Activated T-cell treated with anti-CD3 and anti-CD28 coated beads, Interleukin-2, amount 50 U/mL, for 72 hours (primary cell): ENCODE measurements at places on chromosomes 11 and 22. TPM values are rescaled to one million over a fixed set of nuclear protein-coding genes. Genes with fewer than 3 reads are reported as not detected.

- no peak for DNase-seq
Observed at GRCh38 chr11:30392221-30392784, 69.4 kb downstream of the ARL14EP start.

GRCh38 chr11:131063638-131064037, 147.4 kb upstream of the SNX19 start:
- DNase-seq: no peak

GRCh38 chr11:6253197-6253596, 6.4 kb upstream of the CCKBR start:
- DNase-seq: no peak

DNA sequence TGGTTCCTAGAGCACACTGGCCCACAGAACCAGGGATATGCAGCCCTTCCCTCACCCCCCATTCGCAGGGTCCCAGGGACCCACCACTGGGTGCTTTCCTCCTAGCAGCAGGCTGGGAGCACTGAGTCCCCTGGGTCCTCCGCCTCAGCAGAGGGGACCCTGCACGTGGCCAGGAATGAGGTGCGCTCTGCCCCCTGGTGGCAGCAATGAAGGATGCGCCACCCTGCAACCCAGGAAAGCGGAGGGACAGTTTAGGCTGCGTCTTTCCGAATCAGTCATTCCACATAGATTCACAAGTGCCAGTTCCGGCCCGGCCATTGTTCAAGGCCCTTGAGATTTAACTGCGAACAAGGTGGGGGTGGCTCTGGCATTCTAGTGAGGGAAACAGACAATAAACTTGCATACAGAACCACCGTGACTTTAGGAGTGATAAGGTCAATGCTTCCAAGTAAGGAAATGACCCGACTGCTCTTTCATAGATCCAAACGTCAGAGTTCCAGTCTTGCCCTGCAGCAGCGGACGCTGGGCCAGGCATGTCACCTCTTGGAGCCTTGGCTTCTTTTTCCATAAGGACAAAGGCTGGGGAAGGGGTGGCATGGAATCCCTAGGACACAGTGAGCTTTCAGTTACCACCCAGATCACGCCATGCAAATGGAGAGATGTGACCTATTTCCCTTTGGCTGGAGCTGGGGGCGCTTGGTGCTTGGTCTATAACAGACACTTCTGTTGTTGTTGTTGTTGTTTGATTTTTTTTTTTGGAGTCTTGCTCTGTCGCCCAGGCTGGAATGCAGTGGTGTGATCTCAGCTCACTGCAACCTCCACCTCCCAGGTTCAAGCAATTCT, 7.7 kb downstream of the RIN1 start:
- DNase-seq: peak; percentile 87

DNA sequence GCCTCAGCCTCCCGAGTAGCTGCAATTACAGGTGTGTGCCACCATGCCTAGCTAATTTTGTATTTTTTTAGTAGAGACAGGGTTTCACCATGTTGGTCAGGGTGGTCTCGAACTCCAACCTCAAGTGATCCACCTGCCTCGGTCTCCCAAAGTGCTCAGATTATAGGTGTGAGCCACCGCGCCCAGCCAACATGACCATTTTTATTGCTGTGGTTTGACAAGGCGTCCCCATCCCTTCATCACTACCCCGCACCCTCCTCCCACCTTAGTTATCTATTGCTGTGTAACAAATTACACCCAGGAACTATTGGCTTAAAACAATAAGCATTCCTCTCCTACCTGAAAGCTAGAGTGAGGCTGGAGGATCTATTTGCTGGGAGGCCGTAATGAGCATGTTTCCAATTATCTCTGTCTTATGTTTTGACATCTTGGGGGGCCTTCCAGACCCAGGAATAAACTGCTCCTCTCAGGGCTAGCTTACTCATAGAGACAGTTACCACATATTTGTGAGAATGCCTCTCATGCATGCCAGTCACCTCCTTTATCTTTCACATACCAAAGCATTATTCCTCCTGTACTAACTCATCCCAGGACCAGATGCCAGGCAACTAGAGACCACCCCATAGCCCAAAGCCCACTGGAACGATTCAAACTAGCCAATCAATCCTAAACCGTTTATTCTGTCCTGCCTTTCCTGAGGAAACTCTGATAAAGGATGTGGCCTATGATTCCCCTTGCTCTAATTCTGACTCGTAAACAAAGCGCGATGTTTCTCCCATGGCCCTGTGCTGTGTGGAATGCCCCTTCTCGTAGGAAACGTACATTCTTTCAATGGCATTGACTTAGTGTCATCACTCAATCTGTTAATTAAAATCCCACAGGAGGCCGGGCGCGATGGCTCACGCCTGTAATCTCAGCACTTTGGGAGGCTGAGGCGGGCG, 19.4 kb downstream of the SNU13 start:
- DNase-seq: no peak

DNA sequence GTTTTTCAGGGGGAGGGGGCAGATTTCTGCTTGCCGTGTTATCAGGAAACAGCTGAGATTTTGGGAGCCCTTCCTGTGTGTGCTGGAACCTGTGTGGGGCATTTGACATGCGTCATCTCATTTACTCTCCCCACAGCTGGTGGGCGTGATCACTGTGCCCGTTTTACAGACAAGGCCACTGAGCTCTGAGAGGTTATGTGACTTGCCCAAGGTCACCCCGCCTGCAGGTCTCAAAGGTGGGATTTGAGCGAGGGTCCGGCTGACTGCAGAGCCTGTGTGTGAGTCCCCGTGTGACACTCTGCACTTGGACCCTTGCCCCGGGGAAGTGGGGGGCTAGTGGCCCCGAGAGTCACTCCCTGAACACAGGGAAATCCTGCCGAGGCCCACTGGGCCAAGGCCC, 48.5 kb upstream of the GCAT start:
- no peak for DNase-seq

ROBO4 gene
- total RNA-seq: not detected

RAG2 gene
- not detected for total RNA-seq

MLC1 gene
- 0.17 TPM for total RNA-seq
